Diencephalon (tissue), 1 donor: ENCODE measurements at places on chromosomes 5 and 9. TPM values are rescaled to one million over a fixed set of nuclear protein-coding genes. Genes with fewer than 3 reads are reported as not detected.

Gene LRRTM2
- total RNA-seq, result 67.6 TPM

Gene CDX1
- not detected for total RNA-seq

Gene FSTL4
- 5.8 TPM for total RNA-seq

Gene RGS14
- total RNA-seq, result 10.1 TPM

Gene SNCAIP
- 48.2 TPM for total RNA-seq
